ENCODE measurements at places on chromosomes 3 and 15.
A peak's percentile ranks its signal among the peaks of the same experiment; 100 is the strongest.

GRCh38 chr3:105868431-105868741 is 426 bp downstream of the CBLB start:
- peak; percentile 87 for DNase-seq

GRCh38 chr15:57333487-57333886 is 42.8 kb upstream of the CGNL1 start:
- DNase-seq: no peak

- DNase-seq: no peak
Measured at GRCh38 chr15:34374816-34375215, 7.8 kb upstream of the LPCAT4 start.

DNA sequence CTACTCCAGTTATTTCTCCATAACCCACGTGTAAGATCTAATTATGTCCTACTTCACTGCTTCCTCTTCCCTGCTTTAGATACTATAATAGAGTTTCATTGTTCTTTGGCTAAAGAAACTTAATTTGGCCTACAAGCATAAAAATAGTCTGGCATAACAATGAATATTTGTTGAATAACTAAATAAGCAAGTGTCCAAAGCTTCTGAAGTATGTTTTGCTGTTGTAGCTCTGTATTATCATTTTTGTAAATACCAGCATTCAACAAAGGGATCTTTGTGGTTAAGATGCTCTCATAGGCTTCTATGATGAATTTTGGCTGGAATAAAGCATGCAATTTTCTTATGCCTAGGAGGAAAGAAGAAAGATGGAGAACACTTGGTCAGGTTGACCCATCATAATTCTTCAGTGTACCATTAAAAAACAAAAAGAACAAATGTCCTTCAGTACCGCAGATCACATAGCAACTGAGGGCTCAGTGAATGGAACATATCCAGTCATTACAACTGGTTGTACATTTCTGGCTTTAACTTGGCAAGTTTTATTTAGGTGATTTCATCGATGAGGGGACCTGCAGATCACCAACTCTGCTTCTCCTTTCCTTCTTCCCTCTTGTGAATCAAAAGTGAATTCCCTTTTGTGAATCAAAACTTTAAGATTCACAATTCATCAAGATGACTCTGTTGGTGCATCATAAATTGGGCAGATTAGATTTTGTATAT is 465.9 kb upstream of the TGFBR2 start:
- no peak for DNase-seq

DNA sequence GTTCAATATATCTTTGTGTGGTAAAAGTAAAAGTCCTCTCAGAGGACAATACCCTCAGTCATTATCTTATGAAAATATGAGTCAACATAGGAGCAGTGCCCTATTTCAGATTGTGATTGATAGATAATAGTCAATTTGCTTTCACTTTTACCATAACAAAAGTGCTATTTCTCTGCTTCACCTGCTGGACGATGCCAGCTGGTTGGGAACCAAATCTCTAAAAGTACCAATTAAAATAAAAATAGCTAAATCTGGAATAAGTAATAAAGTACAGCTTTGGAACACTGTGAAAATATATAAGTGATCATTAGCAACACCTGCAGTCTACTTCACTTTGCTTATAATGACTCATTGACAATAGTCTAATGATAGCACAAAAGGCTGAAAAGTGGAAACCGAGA is 390.3 kb upstream of the AGTR1 start:
- DNase-seq: no peak

DNA sequence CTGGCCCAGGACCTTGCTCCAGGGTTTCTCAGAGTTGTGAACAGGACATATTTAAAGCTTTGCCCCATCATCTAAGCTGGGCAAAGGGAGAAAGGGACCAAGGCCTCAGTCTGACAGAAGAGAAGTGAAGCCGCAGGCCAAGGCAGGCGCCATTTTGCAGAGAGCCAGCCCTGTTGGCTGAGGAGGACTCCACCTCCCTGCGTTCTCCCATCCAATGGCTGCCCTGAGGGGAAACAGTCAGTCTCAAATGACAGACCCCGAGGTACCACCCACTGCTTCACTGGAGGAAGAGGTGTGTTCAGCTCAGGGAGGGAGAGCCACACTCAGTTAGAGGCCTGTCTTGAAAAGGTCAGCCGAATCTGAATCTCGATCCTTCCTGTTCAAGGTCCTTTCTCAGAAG is 86.1 kb downstream of the ADAMTS17 start:
- peak; percentile 57 for DNase-seq

DNA sequence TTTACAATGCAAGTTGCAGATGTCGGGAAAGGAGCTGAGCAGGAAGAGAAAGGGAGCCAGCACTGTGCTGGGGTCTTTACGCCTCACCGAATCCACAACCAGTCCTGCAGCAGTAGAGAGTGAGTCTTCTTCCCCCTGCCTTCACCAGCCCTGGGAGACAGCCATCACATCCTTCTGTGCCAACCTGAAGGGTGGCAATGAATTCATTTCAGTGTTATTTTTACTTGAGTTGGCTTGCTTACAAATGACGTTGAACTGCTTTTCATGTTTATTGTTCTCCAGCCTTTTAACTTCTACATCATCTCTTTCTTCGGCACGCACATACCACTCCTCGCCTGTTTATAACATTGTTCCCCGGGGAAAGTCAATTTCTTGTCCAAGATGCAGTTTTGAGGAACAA is 77.1 kb downstream of the TRIM42 start:
- DNase-seq: no peak

- DNase-seq: no peak
Measured at GRCh38 chr3:30492322-30493192, 113.8 kb upstream of the TGFBR2 start.

DNA sequence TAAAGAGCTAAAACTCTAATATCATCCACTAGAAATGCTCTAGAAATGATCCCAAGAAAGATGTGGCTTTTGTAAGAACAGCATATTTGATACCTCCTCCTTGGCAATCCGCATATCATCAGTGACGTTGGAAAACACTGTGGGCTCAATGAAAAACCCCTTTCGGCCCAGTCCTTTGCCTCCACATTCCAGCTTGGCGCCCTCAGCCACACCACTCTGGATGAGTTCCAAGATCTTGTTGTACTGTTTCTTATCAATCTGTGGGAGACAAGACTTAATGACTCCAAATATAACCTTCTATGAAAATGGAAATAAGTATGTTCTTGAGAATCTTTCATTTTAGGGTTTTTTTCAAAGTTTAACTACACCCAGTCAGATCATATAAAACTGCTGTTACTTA is 103.6 kb downstream of the ALDH1A2 start:
- no peak for DNase-seq

GRCh38 chr3:132038198-132038825 is 3.5 kb upstream of the CPNE4 start:
- DNase-seq: no peak

DNA sequence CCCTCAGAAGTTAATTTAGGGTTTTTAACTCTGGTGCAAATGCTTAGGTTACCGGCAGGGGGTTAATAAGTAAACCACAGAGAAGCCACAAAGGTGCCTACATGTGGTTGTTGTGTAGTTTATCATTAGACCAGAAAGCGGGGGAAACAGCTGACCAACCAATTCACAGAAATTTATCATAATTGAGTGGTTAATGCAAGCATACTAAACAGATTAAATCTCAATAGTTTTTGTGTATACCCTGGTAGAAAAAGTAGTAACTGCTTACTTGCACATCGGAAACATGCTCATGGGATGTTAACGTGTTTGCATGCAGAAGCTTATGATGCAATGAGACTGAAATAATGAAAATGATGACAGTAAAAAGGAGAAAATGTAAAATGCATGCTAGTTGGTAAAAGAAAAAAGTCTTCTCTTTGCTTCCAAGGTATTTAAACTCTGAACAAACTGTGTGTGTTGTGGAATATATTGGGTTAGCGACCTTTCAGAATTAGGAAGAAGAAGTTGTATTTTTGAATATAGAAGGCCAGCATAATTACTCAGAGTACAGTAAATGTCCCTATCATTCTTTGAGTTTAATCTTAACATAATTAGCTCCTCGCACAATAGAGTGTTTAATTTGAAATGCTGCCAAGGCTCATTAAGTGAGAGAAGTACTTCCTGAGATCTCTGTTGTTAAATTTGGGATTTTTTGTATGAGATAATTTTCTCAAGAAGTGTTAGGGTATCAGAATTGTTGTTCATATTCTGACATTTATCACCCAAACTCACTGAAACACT is 316.2 kb downstream of the PTPRG start:
- DNase-seq: no peak

DNA sequence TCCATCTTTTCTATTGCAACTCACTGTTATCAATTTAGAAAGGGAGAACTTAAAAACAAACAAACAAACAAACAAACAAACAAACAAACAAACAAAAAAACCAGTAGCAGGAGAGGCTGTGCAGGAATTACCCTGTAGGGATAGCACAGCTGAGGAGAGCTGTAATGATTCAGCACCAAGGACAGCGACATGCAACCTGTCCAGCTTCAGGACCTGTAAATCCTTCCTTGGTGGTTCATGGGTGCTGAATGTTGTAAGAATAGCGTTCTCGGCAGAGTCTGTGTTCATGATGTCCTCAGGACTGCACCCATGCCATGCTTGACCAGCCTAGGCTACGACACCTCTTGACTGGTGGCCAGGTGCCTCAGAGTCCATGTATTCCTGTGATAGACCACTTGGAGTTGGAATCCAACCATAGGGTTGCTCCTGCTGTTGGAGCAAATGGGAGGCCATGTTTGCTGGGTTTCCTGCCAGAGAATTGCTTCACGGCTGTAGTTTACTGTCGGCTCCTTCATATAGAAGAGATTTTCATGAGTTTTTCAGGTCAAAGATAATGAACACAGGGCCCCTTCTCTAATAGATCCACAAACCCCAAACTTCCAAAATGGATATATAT is 65.9 kb downstream of the CACNA2D3 start:
- no peak for DNase-seq

- peak; percentile 40 for DNase-seq
Measured at GRCh38 chr3:10771486-10772270, 44.4 kb upstream of the SLC6A11 start.

DNA sequence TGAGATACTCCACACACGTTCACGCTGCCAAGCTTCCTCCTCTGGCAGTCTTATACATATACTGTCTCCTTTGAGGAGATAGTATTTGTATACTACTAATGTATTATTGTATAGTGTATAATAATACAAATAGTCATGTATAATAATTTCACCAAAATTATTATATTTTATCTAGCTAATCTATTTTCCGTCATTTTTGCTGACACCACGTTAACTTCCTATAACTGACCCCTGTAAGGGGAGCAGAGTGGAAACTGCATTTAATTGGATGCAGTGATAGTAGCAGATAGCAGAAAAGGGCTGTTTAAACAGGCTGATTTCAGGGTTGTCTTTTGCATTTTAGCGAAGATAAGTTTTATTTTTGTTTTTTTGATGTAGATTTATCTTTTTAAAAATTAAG is 30.5 kb upstream of the TMEM42 start:
- DNase-seq: no peak

- DNase-seq: no peak
Measured at GRCh38 chr3:193354423-193354822, 24.1 kb downstream of the ATP13A5 start.

GRCh38 chr3:195806211-195806915 is 5.4 kb downstream of the MUC4 start:
- no peak for DNase-seq

GRCh38 chr3:111802163-111802625 is 56.9 kb upstream of the PHLDB2 start:
- no peak for DNase-seq

GRCh38 chr15:78130466-78131294 is 565 bp downstream of the CIB2 start:
- no peak for DNase-seq

DNA sequence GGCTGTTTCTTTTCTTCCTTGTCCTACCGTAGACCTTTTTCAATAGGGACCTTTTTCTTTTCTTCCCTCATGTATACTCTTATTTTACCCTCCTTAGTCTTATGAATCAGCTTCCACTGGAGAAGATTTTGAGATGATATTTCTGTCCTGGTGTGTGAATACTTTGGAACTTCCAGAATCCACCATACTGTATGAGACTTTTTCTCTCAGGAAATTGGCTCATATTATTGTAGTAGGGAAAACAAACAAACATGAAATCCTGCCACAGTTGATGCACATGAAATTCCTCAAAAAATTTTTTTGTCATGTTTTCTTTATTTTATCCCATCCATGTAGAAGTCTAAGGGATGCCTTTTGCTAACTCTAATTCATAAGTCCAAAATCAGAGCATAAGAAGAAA is 289.3 kb upstream of the PLSCR5 start:
- no peak for DNase-seq

GRCh38 chr3:5456199-5456598 is 268.7 kb downstream of the EDEM1 start:
- no peak for DNase-seq

DNA sequence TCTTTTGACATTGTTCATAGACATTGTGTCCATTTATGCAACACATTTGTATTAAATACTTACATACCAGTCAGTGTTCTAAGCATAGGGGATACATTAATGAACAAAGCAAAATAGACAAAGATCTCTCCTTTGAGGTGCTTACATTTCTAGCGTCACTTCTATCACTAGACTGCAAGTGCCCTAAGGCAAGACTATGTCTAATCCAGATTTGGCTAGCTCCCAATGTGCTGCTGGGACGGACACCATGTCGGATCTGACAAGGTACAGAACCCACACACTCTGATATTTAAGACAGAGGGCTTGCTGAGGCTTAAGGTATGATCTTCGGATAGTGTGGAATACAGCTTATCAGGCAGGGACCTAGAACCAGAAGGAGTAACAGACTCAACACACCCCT is 41.4 kb downstream of the MYLK start:
- DNase-seq: no peak

DNA sequence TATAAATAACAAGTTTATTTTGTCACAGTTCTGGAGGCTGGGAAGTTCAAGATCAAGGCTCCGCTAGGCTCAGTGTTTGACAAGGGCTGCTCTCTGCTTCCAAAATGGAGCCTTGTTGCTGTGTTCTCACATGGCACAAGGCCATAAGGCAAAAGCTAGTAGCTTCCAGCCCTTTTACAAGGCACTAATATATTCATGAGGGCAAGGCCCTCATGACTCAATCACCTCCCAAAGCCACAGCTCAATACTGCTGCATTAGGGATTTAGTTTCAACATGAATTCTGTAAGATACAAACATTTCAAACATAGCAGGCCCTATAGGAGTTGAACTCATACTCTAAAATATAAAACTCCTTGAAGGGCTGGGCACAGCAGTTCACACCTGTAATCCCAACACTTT is 30.2 kb downstream of the ZBTB11 start:
- DNase-seq: no peak

All from osteocyte (in vitro differentiated cells).